ENCODE measurements at places on chromosomes 16 and 17.

DNA sequence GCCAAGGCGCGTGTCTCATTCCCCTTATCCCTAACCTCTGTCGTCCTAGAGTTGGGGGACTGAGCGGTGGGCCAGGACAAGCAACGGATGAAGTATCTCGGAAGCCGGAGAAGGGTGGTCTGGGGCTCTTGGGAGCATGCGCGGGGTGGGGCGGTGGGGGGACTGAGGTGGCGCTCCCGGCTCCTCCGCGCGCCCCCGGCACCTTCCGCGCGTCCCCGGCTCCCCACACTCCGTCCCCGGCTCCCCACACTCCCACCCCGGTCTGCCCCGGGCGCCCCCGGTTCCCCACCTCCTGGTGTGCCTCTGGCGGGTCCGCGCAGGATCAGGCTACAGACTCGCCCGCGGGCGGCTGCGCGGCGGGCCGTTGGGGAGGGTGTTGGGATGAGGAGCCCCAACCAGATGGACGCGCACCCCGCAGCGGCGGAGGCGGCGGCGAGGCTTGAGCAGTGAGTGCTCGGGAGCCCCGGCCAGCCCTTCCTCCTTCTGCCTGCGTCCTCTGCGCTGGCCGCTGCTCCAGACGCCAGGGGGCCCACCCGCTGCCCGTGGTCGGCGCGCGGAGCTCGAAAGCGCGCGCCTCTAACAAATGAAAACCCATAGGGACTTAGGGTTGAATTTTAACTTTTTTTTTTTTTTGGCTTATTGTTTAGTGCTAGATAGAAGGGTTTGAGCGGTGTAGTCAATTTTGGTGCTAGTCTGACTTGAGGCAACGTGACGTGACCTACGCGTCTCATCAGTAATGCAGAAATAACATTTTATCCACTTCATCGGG, 5.6 kb upstream of the CRYM start:
- DNase-seq, result peak; percentile 58

DNA sequence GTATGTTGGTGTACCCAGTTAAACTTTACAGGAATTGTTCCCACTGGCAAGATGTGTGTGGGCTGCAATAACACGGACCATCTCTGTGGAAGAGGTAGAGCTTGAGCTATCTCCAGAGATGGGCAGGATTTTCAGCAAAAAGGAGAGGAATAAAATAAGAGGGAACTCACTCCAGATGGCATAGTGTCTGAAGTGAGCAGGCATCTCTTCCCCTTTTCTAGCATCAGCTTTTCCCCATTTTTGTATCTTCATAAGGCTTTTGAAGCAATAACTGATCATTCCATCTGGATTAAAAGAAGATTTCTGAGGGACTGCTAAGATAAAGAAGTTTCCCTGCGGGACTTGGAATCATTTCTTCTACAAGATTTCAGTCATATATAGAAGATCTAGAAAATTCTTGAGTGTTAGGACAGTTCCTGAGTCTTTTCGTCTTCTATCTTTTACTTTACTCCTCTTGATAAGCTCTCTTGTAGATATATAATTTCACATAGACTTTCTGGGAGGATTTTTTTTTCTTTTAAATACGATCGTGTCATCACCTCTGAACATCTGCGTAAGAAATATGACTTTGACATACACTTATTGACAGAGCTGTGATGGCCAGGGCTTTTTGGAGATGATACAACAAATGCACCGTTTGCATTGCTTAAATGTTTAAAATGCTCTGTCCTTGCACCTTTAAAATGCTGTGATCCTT, 2.1 kb downstream of the CPD start:
- DNase-seq, result no peak

DNA sequence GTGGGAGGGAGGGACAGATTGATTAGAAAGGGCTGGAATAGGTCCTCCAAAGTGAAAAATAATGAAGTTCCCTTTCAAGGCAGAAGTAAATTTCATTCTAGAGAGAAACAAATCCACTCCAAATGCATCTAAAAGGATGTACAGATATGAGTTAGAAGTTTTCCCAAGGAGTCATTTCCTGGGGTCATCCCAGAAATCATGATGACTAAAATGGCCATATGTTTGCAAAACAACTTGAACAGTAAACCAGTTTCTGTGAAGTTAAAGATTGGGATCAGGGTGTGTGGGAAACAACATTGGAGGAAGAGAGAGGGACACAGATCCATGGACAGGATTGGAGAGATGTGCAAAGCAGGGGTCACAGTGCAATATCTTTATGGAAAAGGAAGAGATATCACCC, 32.5 kb upstream of the ARHGAP44 start:
- no peak for DNase-seq

GRCh38 chr17:17382971-17383370, 79.8 kb downstream of the NT5M start:
- no peak for DNase-seq

GRCh38 chr17:10314329-10314728, 58.5 kb downstream of the MYH13 start:
- DNase-seq, result no peak

DNA sequence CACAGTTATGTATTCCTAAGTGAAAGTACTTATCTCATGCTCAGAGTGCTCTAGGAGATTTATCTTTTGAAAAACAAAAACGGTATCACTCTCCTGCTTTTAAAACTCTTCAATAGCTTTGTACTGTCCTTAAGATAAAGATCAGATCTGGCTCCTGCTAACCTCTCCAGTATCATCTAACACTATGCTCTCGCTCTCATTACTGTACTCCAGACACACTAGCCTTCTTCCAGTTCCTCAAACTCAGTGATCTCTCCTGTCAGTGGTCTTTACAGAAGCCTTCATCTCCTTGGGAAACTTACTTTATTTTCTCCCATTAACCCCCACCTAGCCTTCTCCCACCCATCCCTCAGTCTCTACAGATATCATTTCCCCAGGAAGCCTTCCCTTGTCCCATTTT, 10.1 kb downstream of the ULK2 start:
- no peak for DNase-seq

GRCh38 chr17:69043098-69043734, 17.5 kb downstream of the ABCA9 start:
- DNase-seq, result no peak

GRCh38 chr16:15899538-15900100, 11.2 kb upstream of the CEP20 start:
- DNase-seq, result no peak

Measured in right renal pelvis (tissue), 4 donors.